Kidney (tissue), 22 donors: ENCODE measurements at places on chromosomes 5 and 9. TPM values are rescaled to one million over a fixed set of nuclear protein-coding genes. Genes with fewer than 3 reads are reported as not detected.

- DNase-seq: no peak
Measured at GRCh38 chr5:40291338-40291737, 388.4 kb upstream of the PTGER4 start.

- no peak for DNase-seq
Measured at GRCh38 chr5:142115937-142116614, 7.5 kb downstream of the NDFIP1 start.

DNA sequence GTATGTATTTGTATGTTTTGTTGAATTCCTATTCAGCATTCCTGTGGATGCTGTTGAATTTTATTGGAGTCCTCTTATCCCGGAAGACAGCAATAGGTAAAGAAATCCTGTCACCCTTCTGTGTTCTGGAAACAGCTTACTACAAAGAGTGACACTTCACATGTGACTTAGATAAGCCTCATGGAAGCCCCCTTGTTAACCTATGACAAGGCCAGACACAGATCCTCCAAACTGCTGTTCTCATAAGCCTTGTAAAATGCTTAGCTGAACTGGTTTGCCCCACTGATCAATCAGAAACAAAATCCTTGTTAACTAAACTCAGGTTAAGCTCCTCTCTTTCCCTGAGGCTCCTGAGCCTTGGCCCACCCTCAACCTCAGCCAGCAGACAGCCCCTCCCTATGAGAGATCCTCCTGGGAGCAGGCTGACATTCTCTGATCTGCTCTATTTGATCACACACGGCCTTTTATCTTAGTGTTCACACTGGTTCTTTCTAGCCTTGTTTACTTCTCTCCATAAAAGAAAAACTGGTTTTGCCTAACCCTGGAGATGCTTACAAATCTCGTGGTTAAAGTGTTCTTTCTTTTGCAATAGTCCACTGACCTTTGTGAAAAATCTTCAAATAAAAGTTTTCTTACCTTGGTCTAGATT, 29.4 kb upstream of the ATP6V1G1 start:
- DNase-seq: no peak

- no peak for DNase-seq
Measured at GRCh38 chr5:166712447-166713185, 1578.8 kb upstream of the WWC1 start.

GRCh38 chr9:133918111-133918813, 73.9 kb downstream of the VAV2 start:
- no peak for DNase-seq

PLPPR1 gene
- polyA plus RNA-seq: 21.6 TPM

NMUR2 gene
- 0.30 TPM for polyA plus RNA-seq

SNCAIP gene
- 0.82 TPM for polyA plus RNA-seq

RFESD gene
- 4.0 TPM for polyA plus RNA-seq

LEAP2 gene
- 6.9 TPM for polyA plus RNA-seq

SMIM33 gene
- not detected for polyA plus RNA-seq

ZNF462 gene
- 1.8 TPM for polyA plus RNA-seq

CARD6 gene
- 3.0 TPM for polyA plus RNA-seq
